T-cell (primary cell): ENCODE measurements at places on chromosomes 1 and 21. TPM values are rescaled to one million over a fixed set of nuclear protein-coding genes. Genes with fewer than 3 reads are reported as not detected.

Gene TMEM200B
- total RNA-seq, result 0.16 TPM

Gene LY9
- total RNA-seq, result 101 TPM

Gene PKP1
- total RNA-seq, result 0.06 TPM

Gene SPRR5
- not detected for total RNA-seq

Gene IL6R
- total RNA-seq, result 82.4 TPM

Gene ZNF593
- 9.8 TPM for total RNA-seq

Gene CBR1
- 40.3 TPM for total RNA-seq

Gene DVL1
- 66.6 TPM for total RNA-seq

Gene LDLRAD1
- total RNA-seq, result not detected

Gene IFI44
- 28.9 TPM for total RNA-seq

Gene AJAP1
- total RNA-seq, result 4.4 TPM

Gene RGL1
- 1.7 TPM for total RNA-seq

Gene NPPA
- total RNA-seq, result not detected
